ENCODE measurements at places on chromosomes 13 and 19.

DNA sequence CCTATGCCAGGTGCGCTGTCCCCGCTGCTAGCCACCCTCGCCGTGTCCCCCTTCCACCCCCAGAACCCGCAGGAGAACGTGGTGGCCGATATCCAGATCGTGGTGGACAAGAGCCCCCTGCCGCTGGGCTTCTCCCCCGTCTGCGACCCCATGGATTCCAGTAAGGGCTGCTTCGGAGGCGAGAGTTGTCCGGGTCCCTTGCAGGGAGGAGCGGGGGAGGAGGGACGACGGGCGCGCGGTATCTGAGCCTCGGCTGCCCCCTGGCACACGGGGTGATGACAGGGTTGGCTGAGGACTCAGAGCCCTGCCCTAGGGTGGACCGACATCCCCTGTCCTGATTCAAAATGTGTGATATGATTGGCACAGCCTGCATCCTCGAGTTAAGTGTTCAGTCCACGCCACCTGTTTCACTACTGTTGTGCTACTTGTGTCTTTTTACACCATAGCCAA, 653 bp downstream of the MVB12A start:
- DNase-seq: no peak

- no peak for DNase-seq
These were observed 14.2 kb downstream of the PLEKHJ1 start for GRCh38 chr19:2221918-2222317.

DNA sequence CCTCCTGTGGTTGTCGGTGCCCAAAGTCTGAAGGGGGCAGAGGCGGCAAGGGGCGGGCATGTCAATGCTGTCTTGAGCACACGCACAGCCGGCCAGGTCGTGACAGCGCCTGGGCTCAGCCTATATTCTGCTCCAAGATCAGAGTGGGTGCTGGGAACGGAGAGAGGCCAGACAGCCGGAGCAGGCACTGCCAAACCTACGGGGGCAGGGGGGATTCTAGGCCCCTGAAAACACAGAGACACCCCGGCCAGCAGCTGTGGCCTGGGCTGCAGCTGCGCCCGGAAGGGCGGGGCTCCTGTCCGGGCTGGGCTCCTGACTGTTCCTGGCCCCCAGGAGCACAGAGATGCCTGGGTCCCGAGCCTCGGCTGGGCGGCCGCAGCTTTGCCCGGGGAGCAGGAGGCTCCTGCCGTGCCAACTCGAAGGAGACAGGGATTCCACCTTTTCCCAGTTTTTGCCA, 2662.9 kb upstream of the PCDH20 start:
- DNase-seq: no peak

GRCh38 chr13:86932776-86933334, 738.3 kb upstream of the SLITRK5 start:
- DNase-seq: no peak

- DNase-seq: no peak
These were observed 22.9 kb downstream of the RAB20 start for GRCh38 chr13:110538632-110539031.

- no peak for DNase-seq
These were observed 6.3 kb downstream of the LHFPL6 start for GRCh38 chr13:39596685-39597084.

GRCh38 chr13:112603641-112604225, 15.8 kb upstream of the TUBGCP3 start:
- no peak for DNase-seq

DNA sequence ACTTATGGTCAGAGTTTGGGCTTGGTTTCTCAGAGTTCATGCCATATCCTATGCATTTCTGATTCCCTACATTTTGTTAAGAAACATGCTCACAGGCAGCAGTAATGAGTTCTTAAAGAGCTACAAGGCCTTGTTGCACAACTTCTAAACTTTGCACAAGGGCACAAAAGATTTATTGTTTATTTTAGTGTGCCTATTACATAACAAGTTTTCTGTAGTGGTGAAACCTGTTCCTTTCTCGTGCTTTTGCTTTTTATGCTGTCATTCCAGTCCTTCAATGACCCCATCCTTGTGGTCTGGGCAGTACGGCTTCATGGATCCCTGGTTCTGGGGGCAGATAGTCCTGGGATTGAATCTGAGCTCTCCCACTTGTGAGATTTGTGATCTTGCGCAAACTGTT, 17.8 kb downstream of the ZNF507 start:
- no peak for DNase-seq

DNA sequence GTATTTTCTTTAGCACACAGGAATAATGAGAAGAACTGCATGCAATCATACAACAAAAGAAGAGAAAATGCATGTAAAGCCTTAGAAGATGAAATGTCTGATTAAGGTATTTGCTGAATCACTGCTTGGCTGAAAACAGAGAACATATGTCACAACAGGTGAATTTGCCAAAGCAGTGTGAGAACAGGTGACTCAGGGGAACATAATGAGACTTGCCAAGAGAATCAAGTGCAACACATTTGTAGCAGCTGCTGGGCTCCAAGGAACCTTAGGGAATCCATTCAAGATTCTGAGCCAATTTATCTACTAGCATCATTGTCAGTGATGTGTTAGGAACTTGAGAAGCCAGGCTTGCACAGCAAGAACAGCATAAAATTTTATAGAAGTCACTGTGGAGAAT, 273.1 kb downstream of the PCDH20 start:
- DNase-seq: no peak

DNA sequence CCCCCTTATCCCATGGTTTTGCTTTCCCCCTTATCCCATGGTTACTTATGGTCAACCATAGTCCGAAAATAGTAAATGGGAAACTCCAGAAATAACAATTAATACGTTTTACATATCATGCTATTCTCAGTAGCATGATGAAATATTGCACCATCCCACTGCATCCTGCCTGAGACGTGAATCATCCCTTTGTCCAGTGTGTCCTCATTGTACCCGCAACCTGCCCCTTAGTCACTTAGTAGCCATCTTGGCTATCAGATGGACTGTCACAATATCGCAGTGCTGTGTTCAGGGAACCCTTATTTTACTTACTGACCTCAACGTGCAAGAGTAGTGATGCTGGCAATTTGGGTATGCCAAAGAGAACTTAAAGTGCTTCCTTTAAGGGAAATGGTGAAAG, 10.5 kb upstream of the NBEA start:
- no peak for DNase-seq

GRCh38 chr13:106530980-106531481, 4.4 kb downstream of the EFNB2 start:
- no peak for DNase-seq

DNA sequence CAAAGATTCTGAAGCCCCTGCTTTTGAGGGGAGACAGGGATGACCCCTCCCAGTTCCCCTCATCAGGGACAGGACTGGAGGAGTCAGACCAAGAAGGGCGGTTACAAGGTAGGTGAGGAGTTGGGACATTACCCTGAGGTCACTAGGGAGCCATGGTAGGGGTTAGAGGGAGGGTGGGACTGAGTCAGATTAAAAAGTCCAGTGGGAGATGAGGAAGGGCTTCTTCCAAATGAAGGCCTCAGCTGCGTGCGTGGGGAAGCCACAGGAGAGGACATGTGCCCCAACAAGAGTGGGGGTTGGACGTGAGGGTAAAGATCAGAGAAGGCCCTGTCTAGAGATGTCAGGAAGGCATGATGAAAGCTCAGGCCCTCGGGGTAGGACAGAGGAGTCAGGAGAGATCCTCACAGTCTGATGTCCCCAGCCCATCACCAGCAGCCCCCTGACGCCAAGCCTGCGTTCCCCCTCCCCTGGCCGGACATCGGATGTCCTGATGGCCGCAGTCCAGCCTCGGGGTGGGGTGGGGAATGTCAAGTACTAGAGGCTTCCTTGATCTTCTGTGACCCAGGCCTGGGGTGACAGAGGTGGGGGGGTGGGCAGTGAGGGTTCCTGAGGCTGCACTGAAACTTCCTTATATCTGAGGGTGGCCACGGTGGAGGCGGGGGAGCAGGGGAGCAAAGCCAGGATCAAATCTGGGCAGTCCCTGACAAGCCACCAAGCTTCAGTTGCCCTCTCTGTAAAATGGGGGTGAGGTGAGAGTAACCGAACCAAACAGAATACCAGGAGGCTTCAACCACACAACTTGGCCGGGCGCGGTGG, 6.5 kb upstream of the MFSD12 start:
- no peak for DNase-seq

- no peak for DNase-seq
These were observed 18.5 kb upstream of the KCTD4 start for GRCh38 chr13:45219123-45219891.

DNA sequence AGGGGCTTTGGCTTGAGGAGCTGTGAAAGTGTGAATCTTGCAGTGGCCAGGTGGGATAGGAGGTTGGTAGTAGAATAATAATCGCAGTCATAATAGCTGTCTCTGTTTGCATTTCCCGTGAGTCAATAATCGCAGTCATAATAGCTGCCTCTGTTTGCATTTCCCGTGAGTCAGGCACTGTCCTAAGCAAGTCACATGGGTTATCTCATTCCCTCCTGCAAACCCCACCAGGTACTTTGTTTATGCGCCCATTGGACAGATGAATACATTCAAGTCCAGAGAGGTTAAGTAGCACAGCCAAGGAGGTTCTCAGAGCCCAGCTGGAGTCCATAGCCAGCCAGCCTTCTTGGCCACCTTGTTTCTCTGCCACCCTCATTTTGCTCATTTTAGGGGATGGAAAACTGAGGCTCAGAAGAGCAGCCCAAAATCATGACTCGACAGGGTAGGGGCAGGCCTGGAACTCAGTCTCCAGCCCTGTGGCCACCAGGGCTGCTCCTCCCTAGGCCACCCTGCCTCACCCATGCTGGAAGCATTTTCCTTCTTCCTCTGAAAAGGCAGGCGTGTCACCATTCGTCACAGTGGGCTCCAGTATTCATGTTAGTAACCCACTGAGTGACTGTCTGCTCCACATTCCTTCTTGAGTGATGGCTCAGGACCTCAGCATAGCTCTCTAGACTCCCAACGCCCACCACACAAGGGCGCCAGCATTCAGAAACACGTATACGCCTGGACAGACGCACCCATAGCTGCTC, 206.2 kb downstream of the URI1 start:
- no peak for DNase-seq

DNA sequence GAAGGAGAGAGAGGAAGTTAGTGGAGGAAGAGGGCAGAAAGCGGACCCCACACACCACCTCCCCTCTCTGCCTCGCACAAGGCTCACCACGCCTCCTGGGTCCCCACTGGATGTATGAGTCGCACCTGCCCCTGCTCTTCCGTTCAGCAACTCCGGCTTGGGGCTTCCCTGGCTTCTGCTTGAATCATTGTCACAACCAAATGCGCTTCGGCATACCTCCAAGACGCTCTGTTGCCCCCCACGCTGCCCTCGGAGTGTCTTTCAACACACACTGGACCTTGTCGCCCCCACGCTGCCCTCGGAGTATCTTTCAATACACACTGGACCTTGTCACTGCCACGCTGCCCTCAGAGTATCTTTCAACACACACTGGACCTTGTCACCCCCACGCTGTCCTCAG, 247.2 kb downstream of the TEX29 start:
- no peak for DNase-seq

GRCh38 chr13:97849305-97849704, 104.2 kb upstream of the IPO5 start:
- DNase-seq: no peak

DNA sequence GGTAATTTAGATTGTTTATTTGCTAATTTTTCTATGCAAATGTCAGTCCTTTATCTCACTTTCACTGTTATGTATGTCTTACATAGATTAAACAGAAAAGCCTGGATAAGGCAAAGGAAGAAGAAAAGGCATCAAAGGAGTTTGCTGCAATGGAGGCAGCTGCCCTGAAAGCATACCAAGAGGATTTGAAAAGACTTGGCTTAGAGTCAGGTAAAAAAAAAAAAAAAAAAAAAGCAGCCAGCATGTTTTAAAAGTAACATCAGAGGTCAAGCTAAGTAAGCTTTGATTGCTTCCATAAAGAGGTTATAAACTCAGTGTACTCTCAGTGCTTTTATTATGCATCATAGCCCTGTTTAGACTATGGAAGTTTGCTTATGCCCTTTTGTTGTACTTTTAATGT, 3.8 kb downstream of the WBP4 start:
- no peak for DNase-seq

- no peak for DNase-seq
These were observed 112.3 kb downstream of the POSTN start for GRCh38 chr13:37486171-37486681.

GRCh38 chr13:33817513-33817900, 442 bp upstream of the RFC3 start:
- DNase-seq: no peak

DNA sequence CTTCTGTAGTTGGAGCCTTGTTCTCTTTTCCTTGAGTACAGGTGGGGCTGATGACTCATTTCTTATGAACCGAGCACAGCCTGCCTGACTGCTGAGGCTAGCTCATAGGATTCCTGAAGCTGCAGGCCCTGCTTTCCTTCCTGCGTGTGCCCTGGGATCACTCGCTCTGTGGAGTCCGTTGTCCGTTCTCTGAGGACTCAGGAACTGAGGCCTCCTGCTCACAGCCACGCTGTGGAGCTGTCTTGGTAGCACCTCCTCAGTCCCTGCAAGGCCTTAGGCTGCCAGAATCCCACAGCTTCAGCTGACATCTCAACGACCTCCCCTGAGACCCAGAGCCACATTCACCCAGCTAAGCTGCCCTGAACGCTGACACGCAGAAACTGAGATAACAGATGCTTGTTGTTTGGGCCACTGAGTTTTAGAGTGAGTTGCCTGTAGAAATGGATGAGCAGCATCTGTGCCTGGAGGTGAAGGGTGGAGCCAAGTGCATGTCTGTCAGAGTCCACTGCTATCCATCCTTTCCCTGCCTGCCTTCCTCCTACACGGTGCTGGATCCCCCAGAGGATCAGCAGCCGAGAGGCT, 72.9 kb downstream of the ARHGEF7 start:
- no peak for DNase-seq

DNA sequence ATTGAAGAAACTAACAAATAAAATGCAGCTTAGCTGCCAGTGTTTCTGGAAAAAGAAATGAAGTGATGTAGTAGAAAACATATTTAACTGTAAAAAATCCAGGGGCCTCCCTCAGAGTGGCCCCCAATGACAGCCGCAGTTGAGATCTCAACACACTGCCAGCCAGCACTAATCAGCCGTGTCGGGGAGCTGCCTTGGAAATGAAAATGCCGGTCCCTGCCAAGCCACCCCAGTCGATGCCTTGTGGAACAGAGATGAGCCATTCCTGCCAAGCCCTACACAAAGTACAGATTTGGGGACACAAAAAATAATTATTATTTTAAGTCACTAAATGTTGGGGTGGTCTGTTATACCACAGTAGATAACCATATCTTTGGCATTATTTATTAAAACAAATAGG, 1342.4 kb downstream of the EFNB2 start:
- DNase-seq: no peak

DNA sequence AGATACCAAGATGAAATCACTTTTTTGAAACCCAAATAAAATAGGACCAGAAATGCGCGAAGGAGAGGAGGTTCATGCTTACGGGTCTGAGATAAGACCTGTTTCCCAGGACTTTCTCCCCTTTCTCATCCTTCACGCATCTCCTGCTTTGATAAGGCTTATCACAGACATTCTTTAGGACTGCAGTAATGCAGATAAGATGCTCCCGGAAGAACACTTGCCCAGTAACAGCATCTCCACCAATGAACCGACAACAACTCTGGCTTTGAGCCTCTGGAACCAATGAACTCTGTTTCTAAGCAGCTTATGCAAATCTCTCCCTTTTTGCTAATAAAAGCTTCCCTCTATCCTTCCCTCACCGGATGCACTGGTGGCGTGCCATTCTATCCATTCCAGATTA, 783.4 kb upstream of the ARGLU1 start:
- no peak for DNase-seq

- DNase-seq: no peak
These were observed 1082.9 kb downstream of the UQCRFS1 start for GRCh38 chr19:28130066-28130511.

Measured in stimulated activated CD8-positive, alpha-beta memory T cell treated with anti-CD3 and anti-CD28 coated beads, Interleukin-4, amount 100 ng/mL, for 1 hour (primary cell).